ENCODE measurements at places on chromosomes 7 and 10.
A peak's percentile ranks its signal among the peaks of the same experiment; 100 is the strongest.

DNA sequence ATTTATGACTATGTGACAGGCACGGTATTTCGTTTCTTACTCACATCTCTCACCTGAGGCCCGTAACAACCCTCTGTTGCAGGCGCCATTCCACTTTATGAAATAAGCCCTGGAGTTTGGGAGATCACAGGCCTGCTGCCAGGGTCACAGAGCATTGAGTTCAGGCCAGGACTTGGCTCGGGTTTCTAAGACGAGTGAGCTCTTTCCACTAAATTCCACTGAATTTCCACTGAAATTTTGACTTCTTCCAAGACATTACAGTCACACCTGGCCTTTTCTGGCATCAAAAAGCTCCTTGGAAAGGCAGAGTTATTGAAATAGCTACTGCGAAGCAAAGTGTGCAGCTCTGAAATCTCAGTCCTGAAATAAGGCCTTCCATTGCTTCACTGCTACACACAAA is 282.8 kb upstream of the MGMT start:
- DNase-seq, result no peak

- peak; percentile 45 for DNase-seq
Observed at GRCh38 chr7:137820677-137821420, 25.9 kb downstream of the DGKI start.

GRCh38 chr7:468681-469562 is 50.7 kb downstream of the PDGFA start:
- DNase-seq, result no peak

DNA sequence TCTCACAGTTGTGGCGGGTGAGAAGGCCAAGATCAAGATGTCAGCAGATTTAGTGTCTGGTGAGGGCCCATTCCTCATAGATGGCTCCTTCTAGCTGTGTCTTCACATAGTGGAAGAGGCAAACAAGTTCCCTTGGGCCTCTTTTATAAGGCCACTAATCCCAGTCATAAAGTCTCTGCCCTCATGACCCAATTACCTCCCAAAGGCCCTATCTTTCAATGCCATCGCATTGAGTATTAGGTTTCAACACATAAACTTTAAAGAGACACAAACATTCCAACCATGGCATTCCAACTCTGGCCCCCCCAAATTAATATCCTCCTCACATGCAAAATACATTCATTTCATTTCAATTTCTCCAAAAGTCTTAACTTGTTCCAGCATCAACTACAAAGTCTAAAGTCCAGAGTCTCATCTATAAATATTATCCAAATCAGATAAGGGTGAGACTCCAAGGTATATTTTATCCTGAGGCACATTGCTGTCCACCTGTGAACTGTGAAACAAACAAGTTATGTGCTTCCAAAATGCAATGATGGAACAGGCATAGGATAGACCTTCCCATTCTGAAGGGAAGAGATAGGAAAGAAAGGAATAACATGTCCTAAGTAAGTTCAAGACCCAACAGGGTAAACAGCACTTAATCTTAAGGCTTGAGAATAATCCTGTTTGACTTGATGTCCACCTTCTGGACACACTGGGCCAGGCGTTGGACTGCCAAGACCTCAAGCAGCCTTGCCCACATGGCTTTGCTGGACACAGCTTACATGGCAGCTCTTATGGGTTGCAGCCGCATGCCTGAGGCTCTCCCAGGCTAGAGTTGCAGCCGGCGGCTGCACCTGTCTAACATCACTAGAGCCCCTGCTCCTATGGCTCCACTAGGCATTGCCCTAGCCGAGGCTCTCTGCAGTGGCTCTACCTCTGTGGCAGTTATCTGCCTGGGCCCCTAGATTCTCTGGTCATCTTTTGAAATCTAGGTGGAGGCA is 312.8 kb downstream of the TNS3 start:
- no peak for DNase-seq

GRCh38 chr10:22753786-22754185 is 39.4 kb upstream of the PIP4K2A start:
- DNase-seq, result no peak

Data from Ammon's horn (tissue), 1 donor.